Activated T-cell treated with anti-CD3 and anti-CD28 coated beads, Interleukin-2, amount 50 U/mL, for 48 hours (primary cell): ENCODE measurements at places on chromosomes 7 and 10.

DNA sequence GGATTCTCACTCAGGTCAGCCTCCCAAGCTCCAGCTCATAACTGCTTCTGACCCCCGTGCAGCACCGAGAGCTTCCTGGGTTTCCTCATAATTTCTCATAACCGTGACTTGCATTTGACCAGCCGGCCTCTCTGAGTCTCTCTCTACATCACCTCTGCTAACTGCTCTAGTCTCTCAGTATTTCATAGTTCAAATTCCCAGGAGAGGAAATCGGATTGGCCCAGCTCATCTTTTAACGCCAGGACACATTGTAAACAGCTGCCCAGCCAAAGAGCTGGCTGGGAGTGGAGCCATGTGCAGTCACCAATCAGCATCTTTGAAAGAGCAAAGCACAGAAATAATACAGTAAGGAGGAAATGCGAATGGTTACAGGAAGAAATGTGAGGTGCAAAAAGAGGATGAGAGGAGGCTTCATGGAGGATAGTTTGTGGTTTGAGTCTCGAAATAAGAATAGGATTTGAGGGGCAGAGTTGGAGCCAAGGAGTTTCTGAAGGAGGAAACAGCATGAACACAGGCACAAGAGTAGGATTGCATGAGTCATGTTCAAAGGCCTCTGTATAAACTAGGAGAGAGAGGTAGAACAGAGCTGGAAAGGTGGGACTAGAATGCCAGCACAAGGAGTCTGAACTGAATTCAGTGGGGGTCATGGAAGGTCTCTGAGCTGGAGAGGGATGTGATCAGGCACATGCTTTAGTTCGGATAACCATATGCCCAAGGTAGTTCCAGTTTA is 15.2 kb upstream of the LBX1 start:
- no peak for DNase-seq

GRCh38 chr7:103919272-103919868 is 70.1 kb downstream of the RELN start:
- no peak for DNase-seq

DNA sequence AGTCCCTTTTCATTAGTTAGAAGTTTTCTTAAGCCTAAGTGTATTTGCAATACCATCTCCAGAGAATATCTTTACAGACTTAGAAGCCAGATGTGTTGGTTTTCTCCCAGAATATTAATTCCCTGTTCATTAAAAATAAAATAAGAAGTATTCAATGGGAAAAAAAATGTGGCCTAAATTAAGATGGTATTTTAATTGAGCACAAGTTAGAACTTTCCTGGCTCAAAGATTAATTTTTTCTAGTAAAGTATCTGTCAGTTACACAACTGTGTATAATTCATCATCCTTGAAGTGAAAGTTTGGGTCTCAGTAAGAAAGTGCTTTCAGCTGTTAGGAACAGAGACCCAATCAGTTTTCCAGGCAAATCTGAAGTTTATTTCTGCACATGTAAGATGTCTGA is 1179.5 kb upstream of the C7orf33 start:
- DNase-seq, result no peak

DNA sequence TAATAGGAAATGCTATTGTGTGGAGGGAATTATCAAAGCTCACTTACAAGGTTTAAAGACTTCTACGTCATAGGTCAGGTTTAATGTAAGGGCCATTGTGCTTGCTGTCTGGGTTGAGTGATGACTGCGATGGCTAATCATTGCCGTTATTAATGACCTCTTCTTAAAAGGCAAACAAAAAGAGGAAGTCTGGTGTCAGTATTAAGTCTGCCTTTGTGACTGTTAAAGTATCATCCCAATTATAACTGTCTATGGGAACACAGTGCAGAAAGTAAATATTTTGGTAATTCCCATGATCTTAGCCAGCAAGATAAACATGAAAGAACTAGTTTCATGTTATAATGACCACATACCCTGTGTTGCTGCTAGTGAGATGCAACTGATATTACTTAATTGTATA is 382.4 kb downstream of the BBS9 start:
- DNase-seq, result no peak

DNA sequence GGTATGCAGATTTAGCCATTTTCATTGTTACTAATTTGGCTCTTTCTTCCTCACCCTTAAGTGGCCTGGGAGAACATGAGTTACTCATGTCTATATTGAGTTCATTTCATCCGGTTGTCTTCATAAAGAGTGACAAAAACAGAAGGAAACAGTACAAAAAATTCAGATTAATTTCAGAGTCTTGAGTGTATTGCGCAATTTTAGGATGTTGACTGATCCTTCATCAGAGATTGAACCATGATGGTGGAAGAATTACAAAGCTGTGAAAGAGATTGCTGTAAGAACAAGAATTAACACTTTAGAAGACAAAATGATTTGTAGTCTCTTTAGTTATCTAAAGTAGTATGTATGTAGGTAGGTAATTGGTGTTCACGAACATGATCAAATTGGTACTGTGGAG is 194.0 kb upstream of the PPP1R3A start:
- DNase-seq, result no peak

DNA sequence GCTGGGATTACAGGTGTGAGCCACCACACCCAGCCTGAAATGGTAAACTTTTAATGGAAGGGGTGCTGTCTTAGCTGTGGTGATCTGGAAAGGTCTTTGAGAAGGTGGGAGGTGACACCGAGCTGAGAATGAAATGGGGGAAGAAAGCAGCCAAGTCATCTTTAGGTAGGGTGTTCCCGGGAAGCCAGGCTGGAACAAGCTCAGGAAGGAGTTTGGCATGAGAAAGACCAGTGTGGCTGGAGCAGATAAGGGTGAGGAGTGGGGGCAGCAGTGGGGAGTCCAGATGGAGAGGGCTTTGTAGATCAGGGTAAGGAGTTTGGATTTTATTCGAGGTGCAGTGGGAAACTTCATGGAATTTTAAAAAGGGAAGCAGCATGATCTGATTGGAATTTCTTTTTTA is 30.0 kb downstream of the KIFBP start:
- no peak for DNase-seq

DNA sequence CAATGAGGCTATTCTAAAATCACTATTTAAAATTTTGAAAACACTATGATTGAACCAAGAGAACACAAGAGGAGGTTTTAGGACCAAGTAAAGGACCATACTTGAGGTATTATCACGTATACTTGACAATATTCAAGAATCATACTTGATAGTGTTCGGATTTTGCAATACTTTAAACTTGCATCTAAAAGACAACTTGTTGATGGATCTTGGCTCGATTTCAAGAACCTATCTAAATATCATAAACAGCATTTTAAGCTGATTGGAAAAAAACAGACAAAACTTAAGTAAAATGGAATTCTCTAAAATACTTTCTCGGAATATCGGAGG is 1.3 kb downstream of the NAMPT start:
- no peak for DNase-seq

- no peak for DNase-seq
Measured at GRCh38 chr10:98376485-98376884, 38.5 kb downstream of the PYROXD2 start.

GRCh38 chr10:71379118-71379766 is 17.5 kb upstream of the CDH23 start:
- no peak for DNase-seq

- DNase-seq, result no peak
Measured at GRCh38 chr10:88676283-88677060, 12.2 kb downstream of the LIPF start.

DNA sequence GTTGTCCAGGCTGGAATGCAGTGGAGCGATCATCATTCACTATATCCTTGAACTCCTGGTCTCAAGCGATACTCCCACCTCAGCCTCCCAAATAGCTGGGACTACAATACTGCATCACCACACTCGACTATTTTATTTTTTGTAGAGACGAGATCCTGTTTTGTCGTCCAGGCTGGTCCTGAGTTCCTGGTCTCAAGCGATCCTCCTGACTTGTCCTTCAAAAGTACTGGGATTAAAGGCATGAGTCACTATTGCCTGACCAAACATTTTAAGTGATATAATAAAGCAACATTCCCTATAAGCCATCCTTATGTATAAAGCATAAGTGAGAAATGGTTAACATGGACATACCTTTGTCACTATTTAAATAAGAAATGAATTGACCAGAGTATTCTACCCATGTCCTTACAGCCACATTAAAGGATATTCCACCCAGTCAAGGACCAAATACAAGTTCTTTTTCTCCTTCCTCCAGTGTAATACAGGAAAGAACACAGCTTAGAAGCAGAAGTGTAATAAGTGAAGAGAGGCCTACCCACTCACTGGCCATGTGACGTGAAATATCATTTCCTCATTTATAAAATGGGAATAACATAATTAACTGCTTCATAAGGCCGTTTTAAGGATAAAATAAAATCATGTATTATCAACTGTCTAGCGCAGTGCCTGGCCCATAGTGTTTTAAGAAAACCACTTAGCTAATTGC is 82.0 kb downstream of the DOCK4 start:
- DNase-seq, result no peak

DNA sequence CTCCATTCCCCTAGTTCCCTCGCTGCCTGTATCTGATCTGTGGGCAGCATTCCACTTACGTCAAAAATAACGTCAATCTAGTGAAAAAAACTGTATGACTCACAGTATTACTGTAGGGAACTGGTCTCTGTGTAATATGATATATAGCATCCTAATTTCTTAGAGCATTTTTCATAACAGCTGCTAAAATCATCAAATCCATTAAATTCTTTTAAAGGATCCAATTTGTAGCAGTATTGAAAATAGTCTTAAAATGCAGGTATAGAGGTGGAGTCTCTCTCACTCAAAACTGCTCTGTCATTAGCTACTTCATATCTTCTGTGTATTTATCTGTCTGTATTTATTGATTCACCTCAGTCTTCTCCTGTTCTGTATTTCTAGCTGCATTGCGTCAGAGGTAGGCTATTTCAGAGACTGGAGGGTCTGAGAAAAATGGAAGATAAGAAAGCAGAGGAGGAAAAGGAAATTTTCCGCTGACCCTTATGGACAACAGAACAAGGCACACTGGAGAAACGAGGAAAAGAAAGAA is 59.9 kb downstream of the PON1 start:
- DNase-seq, result no peak

DNA sequence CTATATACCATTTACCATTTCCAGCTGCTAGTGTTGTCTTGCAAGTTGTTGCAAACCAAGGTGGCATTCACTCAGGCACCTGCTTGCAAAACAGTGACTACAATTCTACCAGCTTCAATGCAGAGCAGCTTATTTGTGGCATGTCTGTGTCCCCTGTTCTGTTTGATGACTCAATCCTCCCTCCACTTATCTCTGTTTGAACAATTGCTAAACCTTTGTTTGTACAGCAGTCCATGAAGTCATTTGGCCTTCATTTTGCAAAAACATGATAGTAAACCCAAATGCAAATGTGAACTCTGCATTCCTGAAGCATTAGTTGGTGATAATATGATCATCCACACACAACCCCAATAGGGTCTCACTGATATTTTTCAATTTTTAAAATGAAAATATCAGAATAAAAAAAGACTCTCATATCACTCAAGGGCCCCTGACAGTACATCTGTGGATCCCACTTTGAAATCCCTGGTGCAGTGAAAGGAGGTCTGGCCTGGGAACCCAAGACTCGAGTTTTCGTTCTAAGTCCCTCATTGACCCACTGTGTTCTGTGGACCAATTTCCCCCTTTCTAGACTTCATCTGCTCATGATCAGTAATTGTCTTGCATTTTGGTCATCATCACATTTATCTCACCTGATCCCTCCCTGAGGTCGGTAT is 425.4 kb downstream of the RPS24 start:
- no peak for DNase-seq

DNA sequence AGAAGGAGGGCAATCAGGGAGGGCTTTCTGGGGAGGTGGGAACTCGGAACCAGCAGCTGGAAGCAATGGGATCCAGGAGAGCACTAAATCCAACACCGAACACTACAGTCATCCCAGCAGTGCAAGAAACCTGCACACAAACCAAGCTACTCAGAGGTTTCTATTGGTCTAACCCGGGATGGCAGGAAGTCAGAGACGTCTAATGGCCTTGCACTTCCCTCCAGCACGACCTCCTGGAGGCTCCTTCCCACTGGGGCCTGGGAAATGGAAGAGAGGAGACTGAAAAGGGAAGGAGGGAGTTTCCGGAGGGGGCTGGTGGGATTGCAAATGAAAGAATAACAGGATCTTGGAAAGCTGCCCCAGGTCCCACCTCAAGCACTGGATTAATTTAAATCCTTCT is 56.3 kb downstream of the TEX36 start:
- no peak for DNase-seq

GRCh38 chr7:2082139-2082998 is 150.4 kb downstream of the MAD1L1 start:
- DNase-seq, result no peak

DNA sequence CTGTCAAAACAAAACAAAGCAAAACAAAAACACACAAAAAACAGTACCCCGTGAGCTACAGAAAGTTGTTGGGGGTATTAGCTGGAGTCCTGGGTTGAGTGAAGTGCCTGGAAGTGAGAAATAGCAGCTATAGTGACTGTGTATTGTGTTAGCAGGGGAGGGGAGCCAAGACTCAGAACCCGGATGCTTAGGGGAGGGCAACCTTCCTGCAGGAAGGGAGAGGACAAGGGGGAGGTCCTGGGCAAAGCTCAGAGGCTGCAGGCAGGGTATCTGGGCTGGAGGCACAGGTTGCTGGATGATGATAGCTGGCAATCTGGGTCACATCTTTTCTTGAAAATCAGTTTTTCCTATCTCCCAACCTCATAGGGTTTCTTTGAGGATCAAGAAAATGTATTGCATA is 75.8 kb upstream of the PARD3 start:
- no peak for DNase-seq

- no peak for DNase-seq
Measured at GRCh38 chr7:18960725-18961124, 156.7 kb downstream of the TWIST1 start.

GRCh38 chr10:120735315-120735714 is 115.8 kb upstream of the WDR11 start:
- no peak for DNase-seq

DNA sequence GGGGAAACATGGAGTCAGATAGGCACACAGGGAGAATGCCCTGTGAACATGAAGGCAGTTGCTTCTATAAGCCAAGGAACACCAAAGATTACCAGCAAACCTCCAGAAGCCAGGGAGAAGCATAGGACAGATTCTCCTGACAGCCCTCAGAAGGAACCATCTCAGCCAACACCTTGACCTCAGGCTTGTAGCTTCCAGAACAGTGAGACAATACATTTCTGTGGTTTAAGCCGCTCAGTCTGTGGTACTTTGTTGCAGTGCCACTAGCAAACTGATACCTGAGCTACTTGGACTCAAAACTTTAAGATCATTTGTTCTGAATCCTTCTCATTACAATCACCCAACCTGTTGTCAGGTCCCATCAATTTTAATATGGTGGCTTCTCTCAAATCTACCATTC is 31.2 kb downstream of the ABLIM1 start:
- DNase-seq, result no peak

- no peak for DNase-seq
Measured at GRCh38 chr7:96322373-96322695, 436 bp upstream of the SLC25A13 start.
